NCI-H460 (cell line): ENCODE measurements at places on chromosomes 7 and 10. TPM values are rescaled to one million over a fixed set of nuclear protein-coding genes. Genes with fewer than 3 reads are reported as not detected.

OR9A2 gene
- total RNA-seq = not detected in 2 replicates

IRF5 gene
- 6.5 and 9.3 TPM in 2 replicates for total RNA-seq

ETV1 gene
- total RNA-seq = 68.8 and 81.6 TPM in 2 replicates

LDB3 gene
- total RNA-seq = 0.15 and 0.17 TPM in 2 replicates

EXOC6 gene
- total RNA-seq = 32.9 and 37.7 TPM in 2 replicates

OR6V1 gene
- not detected in 2 replicates for total RNA-seq

BBIP1 gene
- 95.8 and 110 TPM in 2 replicates for total RNA-seq

CALHM1 gene
- total RNA-seq = not detected in 2 replicates

TAF3 gene
- 3.4 and 3.8 TPM in 2 replicates for total RNA-seq

PRLHR gene
- not detected in 2 replicates for total RNA-seq

CYP2C8 gene
- total RNA-seq = not detected in 2 replicates

- no peak for DNase-seq
These were observed 100.4 kb upstream of the ARHGAP21 start for GRCh38 chr10:24824124-24824523.

- DNase-seq = no peak
These were observed 50.3 kb upstream of the MACC1 start for GRCh38 chr7:20267482-20267881.

DNA sequence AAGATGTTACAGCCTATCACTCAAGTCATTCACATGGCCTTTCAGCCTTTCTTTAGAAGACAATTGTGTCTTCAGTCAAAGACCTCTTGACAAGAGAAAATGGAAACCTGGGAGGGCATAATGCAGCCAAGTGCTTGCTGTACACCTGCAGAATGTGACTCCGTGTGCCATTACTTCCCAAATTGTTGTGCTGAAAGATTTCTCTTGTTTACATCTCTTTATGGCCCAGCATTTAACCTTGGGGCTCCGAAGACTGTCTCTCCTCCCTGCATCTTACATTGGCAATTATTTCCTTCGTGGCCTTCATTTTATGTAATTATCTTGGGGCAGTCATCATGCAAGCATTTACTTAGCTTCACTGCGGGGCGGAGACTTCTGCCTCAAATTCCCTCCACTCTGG is 287.0 kb downstream of the TCF7L2 start:
- DNase-seq = no peak

- no peak for DNase-seq
These were observed 12.0 kb upstream of the LARP4B start for GRCh38 chr10:943334-944033.

- no peak for DNase-seq
These were observed 662 bp downstream of the DNAJC2 start for GRCh38 chr7:103343758-103344452.

- no peak for DNase-seq
These were observed 20.4 kb upstream of the DPYSL4 start for GRCh38 chr10:132166216-132166950.

DNA sequence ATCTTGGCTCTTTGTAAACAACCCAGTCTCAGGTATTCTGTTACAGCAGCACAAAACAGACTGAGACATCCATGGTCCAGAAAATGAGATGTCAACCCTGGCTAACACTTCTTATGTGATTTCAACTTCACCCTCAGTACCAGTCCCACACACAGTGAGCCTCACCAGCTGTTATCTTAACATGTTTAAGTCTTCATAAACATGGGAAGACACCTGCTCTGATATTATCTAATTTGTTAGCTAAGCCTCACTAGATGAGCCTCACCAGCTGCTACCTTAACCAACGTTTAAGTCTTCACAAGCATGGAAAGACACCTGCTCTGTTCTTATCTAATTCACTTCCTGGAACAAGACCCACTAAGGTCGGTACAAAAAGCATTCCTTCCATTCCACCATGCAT is 130.8 kb downstream of the CALN1 start:
- no peak for DNase-seq

GRCh38 chr7:121020249-121020988 is 31.9 kb downstream of the CPED1 start:
- DNase-seq = peak; percentile 65

DNA sequence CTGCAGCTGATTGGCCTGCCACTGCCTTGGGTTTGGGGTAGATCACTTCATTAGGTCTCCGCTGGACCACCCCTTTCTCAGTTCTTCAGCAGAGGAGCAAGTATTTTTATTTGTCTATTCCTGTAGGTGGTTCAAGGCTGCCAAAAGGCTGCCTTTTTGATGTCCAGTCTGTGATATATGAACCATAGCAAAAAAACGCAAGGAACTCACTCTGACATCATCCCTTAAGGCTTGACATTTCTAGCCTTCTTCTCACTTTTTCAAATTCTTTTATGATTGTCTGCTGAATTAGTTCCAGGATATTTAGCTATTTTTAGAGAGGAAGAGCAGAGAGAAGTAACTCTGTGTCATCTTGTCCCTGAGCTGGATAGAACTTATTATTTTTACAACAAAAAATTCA is 269.2 kb downstream of the BAMBI start:
- DNase-seq = no peak

DNA sequence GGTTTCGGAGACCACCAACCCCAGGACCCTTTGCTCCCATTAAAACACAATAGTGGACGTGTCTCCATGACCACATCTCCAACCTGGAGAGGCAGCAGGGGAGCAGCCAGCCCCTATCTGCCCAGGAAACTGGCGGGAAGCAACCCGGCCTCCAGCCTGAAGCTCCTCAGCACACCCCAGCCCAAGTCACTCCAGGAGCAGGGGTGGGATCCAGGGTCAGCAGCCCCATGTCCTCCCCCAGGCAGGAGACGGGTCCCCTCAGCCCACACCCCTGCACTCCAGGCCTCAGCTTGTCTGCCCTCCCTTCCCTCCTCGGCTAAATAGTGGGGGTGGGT is 601 bp downstream of the ADAM8 start:
- no peak for DNase-seq

DNA sequence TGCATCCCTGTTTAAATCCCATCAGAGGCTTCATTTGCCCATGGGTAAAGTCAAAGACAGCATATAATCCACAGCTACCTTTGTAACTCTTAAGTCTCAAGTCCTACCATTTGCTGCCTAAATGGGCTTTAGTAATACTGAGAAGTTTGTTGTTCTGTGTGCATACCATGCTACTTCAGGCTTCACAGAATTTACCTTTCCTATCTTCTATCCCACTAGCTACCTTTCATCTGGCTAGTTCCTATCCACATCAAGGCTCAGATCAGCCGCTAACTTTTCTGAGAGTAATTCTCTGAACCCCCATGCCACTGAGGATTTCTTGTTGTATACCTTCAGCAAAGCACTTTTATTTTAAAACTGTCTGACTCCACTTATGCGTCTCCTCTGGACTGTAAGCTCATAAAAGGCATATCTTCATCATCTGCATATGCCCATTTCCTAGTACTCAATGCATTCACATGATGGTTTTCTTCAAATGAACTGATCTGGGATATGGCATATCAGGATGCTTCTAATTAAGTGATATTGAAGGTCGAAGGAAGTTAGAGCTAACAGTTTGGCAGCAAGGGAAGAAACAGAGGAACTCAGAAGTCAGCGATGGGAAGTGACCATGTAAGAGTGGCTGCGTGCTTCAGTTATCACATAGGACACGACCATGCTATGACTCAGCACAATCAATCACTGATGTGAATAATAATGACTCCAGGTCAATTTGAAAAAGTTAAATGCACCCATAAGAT is 283.9 kb upstream of the DKK1 start:
- peak; percentile 5 for DNase-seq

- DNase-seq = no peak
These were observed 32.7 kb upstream of the RBAK start for GRCh38 chr7:5012985-5013384.

DNA sequence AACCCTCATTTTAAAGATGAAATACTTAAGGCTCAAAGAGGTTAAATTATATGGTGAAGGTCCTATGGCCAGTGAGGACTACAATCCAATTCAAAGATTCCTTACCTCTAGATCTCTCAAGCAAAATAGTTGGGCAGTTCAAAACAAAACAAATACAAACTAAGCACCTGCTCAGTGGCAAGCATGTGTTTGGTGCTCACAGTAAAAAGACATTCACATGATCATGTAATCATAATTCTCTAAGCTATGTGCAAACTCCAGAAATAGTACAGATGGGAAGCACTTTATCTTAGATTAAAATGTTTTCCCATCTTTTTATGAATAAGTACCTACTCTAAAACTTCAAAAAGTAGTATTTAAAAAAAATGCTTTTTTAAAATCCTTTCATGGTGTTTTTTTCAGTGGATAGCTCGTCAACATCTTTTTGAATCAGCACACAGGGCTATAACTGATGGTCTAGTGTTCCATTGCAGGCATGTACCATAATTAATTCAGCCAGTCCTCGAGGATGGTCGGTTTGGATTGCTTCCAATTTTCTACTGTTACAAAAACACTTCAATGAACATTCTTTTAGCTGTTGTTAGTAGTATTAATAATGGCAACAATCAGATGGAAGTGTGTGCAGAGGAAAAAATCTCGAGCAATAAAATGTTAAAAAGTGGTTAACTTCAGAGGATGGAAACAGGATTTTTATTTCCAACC is 58.4 kb downstream of the CHCHD3 start:
- DNase-seq = no peak

- peak; percentile 30 for DNase-seq
These were observed 133.1 kb downstream of the CUBN start for GRCh38 chr10:16996530-16996964.

DNA sequence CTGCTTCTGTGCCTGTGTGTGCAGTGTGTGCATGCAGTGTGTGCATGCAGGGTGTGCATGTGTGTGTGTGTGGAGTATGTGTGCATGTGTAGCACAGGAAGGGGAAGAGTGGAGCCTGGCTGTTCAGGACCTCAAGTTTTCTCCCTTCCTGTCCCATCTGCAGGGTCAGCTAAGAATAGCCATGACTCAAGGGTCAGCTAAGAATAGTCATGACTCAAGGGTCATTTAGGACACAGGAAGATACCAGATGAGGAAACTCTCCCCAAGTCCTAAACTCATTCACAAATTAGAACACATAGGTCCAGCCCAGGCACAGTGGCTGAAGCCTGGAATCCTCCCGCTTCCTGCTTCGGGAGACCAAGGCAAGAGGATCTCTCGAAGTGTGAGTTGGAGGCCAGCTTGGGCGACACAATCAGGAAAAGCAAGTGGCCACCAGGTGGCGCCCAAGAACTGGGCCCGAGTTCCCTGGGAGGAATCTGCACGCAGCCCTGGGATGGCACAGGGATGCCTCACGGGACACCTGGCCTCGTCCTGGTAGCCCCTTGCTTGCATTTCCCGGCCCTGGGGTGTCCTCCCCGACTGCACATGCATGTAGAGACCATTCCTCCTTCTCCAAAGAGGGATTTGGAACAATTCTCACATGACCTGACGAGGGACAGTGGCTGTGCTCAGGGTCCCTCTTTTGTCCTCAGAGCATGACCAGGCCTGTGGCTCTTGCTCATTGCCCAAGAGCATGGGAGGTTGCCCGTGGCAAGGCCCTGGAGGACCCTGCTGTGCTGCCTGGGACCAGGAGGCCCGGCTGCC is 21.4 kb upstream of the VOPP1 start:
- DNase-seq = peak; percentile 24

DNA sequence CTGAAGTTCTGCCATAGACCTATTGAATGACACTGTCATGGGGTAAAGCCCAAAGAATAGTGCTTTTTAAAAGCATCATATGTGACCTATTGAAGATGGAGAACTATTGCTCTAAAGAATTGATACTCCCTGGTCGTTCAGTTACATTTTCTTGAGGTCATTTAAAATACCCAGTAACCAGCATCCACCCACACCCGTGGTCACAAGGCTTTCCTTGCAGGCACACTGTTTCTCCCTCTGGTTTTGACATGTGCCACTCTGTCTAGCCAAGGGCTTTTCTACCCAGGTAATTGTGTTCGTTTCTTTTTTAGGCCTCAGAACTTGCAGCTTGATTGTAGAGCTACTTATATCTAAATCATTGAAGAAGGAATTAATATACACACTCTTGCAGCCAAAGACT is 68.3 kb upstream of the LYZL2 start:
- no peak for DNase-seq

DNA sequence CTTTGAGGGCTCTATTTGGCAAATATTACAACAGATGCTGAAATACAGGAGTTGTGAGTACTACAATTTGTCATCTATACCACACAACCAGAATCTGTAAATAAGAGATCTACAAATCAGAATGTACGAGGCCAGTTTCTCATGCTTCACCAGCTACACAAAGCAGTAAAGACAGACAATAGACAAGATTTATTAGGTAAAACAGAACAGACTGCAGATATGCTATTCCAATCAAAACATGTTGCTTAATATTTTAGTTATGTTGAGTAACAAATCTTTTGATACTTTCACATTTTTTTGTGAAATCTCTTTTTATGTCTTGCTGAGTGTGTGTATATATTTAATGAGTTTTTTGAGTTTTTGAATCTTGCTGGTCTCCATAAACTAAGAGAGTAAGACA is 109.1 kb downstream of the CHCHD3 start:
- no peak for DNase-seq

DNA sequence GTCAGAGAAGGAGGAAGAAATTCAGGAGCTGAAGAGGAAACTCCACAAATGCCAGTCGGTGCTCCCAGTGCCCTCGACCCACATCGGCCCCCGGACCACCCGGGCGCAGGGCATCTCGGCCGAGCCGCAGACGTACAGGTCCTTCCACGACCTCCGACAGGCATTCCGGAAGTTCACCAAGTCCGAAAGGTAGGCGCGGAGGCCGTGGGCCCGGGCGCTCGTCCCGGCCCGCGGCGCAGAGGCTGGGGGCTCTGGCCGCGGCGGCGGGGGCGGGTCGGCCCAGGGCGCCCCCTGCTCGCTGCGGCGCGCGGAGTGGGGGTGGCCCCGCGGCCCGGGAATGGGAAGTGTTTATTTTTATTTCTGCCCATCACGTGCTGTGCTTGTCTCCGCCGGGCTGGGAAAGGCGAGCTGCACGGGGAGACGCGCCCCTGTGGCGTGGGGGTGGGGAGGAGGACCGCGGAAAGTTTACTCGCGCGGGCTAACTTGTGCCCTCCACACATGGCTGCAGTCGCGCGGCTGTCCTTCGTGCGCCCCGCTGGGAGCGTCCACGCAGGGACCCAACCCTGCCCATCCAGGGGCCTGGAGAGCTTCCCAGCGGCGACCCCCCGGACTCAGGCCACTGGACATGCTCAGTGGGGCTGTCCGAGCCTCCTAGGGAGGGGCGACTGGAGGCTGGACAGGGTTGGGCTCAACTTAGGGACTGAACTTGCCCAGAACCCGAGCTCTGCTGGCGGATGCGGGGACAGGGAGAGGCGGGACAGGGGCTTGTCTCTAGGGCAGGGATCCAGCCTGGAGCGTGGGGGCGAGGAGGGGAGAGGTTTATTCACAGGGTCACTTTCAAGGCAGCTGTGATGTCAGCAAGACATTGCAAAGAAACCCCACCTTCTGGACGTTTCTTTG is 82.6 kb upstream of the PRKG1 start:
- no peak for DNase-seq
